ENCODE measurements at places on chromosomes 11 and 22. TPM values are rescaled to one million over a fixed set of nuclear protein-coding genes. Genes with fewer than 3 reads are reported as not detected.

GRCh38 chr11:111310723-111311122, 12.4 kb downstream of the POU2AF3 start:
- DNase-seq = no peak

GRCh38 chr11:57903441-57904123, 120.1 kb upstream of the OR9Q1 start:
- no peak for DNase-seq

GRCh38 chr11:44573333-44573732, 7.9 kb downstream of the CD82 start:
- DNase-seq = no peak

GRCh38 chr11:2376751-2377451, at the start of gene CD81:
Gene CD81, plus strand, starts transcription at chr11:2377310. Its CDS starts 240 bp downstream, at chr11:2377550.
- no peak for DNase-seq

GRCh38 chr11:117998664-117999353, 12.6 kb downstream of the IL10RA start:
- no peak for DNase-seq

DNA sequence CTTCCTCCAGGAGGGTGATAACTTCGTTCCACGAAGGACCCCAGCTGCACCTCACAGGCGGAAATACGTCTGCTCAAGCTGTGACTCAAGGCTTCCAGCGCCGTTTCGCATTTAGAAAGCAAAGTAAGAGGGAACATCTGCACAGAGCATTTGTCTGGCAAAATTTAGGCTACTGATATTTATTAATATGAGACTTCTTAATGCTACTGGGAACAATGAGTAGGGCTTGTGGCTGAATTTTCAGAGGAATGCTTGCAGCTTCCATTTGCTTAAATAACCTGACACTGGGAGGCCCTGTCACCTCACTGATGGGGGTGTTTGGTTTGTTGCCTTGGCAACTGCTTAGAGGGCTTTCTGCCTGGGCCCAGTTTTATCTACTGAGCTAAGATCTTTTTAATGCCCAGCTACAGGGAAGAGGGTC, 14.7 kb upstream of the ST14 start:
- DNase-seq = peak; percentile 63

DNA sequence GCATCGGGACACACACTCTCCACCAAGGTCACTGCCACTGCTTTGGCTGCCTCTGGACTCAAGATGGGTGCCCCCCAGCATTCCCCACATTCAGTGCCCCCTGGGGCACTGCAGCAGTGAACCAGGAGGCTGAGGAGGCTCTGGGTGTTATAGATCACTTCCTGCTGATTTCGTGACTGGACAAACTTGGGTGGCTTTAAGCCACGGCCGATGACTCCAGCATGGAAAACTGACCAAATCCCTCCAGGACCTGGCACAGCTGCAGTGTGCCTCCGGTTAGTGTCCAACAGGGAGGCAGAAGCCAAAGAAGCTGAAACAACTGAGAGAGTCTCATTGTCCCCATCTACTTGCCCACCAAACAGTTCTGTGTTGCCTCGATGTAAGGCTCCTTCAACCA, 1.2 kb upstream of the GANAB start:
- no peak for DNase-seq

- no peak for DNase-seq
These were observed 344 bp downstream of the IFT27 start for GRCh38 chr22:36775586-36775963.

- peak; percentile 79 for DNase-seq
These were observed 3.5 kb upstream of the KRTAP5-6 start for GRCh38 chr11:1693327-1694063.

DNA sequence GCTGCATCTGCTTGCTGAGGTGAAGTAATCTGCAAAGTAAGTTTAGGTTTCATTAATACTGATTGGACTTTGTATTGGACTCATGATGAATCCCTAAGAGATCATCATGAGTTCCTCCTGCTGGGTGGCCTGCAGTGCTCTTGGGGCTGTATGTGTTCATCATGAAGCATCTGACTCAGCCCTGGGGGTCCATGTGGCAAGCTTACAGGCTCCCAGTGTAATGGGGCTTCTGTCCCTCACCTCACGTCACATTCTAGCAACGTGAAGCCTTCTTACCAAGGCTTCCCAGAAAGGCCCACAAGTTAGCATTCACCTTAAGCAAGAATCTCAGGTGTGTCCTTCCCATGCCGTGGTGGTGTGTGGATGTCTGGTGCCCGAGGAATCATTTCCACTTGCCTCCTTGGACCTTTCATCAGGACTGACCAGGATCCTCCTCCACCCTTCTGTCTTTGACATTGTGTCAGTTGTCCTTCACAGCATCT, 23.7 kb downstream of the CRKL start:
- DNase-seq = no peak

- DNase-seq = no peak
These were observed 47.2 kb upstream of the ADA2 start for GRCh38 chr22:17266251-17266971.

DNA sequence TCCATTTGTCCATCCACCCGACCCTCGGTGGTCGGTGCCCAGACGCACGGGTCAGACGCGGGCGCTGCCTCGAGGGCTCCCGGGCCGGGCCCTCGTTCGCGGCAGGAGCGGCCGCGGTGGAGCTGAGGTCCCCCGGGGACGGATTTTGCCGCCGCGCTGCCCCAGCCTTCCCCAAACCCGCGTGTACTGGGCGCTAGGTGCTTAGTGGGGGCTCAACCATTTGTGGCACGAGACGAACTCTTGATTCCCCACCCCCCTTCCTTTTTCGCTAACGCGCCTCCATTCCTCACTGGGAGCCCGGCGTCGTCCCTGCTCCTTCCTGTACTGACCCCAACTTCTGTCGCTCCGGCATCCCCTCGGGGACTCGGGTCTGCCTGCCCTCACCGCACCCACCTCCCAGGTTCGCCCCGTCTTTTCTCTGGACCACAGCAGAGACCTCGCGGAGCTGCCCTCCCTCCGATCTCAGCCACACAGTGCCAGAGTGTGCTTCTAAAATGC, 789 bp upstream of the CBX7 start:
- no peak for DNase-seq

GRCh38 chr22:29011240-29012100, 50.2 kb downstream of the C22orf31 start:
- DNase-seq = no peak

GRCh38 chr11:16678466-16679116, 59.9 kb upstream of the C11orf58 start:
- no peak for DNase-seq

DNA sequence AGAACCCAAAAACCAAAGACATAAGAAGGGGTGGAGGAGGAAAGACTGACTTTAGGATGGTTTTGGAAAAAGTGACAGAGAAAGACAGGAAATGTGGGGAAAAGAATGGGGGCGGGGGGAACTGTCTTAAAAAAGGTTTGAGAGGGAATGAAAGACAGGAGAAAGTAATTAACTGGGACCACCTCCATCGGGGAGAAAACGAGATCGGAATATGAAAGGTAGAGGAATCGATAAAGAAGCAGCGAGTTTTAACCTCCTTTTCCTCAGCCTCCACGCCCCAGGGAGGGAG, 524 bp downstream of the MTMR2 start:
- peak; percentile 30 for DNase-seq

DNA sequence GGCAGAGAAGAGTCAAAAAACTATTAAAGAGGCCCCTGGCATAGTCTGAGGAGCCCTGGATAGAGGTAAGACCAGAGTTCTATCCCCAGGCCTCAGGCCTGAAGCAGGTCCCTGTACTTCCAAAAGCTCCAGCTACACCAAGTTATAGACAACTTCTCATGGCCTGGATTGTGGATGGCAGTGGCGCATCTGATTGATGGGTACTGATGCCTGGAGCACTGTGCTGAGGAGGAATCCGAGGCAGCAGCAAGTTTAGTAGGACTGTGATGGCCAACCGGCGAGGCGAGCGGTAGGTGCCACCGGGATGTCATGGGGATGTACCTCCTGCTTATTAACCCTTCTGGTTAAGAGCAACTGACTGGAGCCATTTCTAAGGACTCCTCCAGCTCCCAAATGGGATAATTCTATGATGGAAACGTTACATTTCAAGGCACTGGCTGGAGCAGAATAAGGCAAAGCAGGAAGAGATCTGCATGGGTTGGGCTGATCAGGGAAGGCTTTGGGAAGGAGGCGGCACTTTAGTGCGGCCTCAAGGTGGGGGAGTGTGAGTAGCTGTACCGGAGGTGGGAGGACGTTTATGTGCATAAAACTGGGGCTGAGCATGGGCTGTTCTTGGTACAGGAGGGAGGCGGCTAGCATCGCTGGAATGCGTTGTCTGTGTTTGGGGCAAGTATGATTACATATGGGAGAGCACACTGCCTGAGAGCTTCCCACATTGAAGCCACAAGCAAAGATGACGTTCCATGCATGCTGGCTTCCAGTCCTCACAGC, 24.2 kb upstream of the JAM3 start:
- DNase-seq = no peak

DNA sequence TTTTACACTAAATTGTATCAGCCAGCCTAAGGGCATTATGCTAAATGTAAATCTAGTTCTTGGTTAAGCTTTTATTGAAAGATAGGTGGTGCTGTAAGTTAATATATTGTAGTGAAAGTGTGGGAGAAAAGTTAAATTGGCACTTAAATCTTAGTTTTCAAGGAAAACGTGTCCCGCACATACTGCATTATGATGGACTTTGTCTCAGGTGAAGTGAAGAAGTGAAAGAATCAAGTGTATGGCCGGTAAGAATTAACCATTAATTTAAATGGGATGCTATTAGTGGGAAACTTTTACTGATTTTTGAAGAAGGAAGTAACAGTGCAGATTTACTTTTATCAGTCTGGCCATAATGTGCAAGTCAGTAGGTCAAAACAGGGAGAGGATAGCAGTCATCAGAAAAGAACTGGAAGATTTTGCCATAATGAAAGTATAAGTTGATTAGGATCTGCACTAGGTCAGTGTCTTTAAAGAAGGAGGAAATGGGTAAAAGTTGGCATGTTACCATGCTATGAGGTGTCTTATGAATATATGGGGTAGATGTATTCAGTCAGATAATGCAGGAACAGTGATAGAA, 81.6 kb downstream of the PDHX start:
- DNase-seq = no peak

- peak; percentile 100 for DNase-seq
These were observed at the start of the genes LRRC51 and NUMA1 for GRCh38 chr11:72080326-72081183. Gene LRRC51, plus strand, starts transcription at chr11:72080850. Its CDS starts 8,234 bp downstream, at chr11:72089084. Gene NUMA1, minus strand, starts transcription at chr11:72080542. Its CDS starts 44,599 bp downstream, at chr11:72035943.

- DNase-seq = no peak
These were observed 48.6 kb downstream of the ELFN2 start for GRCh38 chr22:37378642-37379058.

DNA sequence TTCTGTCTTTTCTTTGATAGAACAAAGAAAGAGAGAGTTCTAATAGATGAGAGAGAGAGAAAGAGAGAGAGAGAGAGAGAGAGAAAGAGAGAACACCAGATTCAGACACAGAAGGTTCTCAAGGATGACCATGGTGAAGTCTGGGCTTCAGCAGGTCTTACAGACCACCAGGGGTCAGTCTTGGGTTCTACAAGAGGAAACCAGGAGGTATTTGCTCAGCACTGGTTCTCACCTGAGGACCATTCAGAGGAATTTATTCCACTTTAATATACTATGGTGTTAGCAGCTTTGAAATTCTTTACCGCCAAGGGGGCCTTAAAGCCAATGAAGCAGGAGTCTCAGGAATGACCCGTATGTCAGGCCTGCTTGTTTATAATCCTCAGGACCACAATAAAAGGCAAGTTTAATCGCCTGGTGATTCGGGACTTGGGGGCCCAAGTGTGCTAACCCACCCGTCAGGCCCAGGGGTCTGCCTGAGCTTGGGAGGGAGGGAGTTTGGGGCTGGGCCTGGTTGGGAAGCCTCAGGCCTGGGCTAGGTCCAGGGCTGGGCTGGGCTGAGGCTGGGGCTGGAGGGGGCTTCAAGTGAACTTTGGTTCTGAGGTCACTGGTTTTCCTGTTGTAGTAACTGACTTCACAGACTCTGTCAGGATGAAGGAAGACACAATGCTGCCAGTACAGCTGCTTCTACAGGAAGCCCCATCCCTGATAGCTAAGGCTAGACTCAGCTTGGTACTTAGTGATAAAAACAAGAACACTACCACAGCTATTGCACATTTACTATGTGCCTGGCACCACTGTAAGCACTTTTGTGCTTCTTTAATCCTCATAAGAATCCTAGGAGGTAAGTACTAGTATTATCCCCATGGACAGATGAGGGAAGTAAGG, 179.2 kb upstream of the ZBED5 start:
- peak; percentile 81 for DNase-seq

- peak; percentile 24 for DNase-seq
These were observed 236.7 kb downstream of the TTC28 start for GRCh38 chr22:28442711-28443525.

- no peak for DNase-seq
These were observed 9.6 kb upstream of the TP53I11 start for GRCh38 chr11:44960200-44960845.

DNA sequence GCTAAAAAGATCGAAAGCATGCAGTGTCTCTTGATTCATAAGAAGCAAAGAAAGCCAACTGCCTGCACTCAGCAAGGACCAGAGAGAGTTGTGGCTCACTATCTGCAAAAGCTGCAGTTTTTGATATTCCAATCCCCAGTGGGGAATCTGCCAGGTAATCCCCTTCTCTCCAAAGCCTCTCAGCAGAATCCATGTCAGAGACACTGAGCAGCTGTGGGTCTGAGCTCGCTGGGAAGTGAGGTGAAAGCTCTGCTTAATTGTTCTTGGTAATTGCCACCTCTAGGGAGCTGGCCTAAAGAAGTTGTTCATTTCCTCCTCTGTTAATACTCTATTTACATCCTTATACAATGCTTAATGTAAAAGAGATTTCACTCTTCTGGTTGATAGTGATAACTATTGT, 261.3 kb upstream of the LRRC4C start:
- no peak for DNase-seq

GRCh38 chr22:42272431-42272999, 2.1 kb upstream of the TCF20 start:
- no peak for DNase-seq

DNA sequence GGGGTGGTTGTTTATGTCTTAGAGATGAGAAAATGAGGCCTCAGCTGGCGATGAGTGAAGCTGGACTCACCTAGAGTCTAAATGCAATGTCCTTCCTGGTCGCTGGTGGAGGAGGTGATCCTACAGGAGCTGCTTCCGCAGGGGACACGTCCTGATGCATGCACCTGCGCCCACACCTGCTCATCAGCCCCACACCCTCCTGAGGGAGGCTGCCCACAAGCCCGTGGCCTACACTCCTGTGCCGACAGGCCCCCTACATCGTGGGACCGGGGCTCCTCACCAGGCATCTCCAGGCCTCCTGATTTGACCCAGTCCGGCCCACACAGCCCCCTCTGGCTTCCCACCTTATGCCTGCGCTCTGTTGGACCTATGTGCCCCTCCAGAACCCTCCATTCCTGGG, 857.2 kb downstream of the TBC1D22A start:
- DNase-seq = no peak

GLYAT gene
- polyA plus RNA-seq = 151 TPM

PACSIN3 gene
- polyA plus RNA-seq = 27.6 TPM

RFPL3 gene
- not detected for polyA plus RNA-seq

CLCF1 gene
- 7.0 TPM for polyA plus RNA-seq

HMGXB4 gene
- polyA plus RNA-seq = 39.2 TPM

RFPL2 gene
- 0.73 TPM for polyA plus RNA-seq

CLDN25 gene
- polyA plus RNA-seq = not detected

RSF1 gene
- polyA plus RNA-seq = 76.8 TPM

CNGA4 gene
- polyA plus RNA-seq = 1.1 TPM

GGTLC2 gene
- polyA plus RNA-seq = not detected

THY1 gene
- 65.2 TPM for polyA plus RNA-seq

KRTAP5-8 gene
- polyA plus RNA-seq = 1.3 TPM
